ENCODE measurements at places on chromosomes 11 and 22.

DNA sequence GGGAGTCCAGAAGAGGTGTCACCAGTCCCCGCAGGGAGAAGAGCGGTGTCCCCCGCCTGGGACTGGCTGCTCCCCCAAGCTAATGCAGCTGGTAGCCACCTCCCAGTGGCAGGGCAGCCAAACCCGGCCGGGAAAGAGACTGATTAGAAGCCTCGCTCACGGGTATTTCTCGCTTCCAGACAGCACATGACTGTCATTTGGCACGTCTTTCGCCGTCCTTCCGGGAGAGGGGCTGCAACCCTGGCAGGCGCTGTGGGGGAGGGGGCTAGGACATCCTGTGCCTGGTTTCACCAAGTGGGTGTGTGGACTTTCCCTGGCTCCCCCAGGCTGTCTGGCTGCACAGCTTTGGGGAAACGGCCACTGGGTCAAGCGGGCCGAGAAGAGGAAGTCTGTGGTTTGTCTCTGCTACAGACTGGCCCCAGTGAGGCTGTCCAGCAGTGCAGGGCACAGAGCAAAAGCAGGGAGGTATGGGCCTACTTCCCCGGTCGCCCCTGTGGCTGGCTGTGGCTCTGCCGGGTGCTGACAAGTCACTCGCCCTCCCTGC is 3.8 kb downstream of the CD81 start:
- peak; percentile 85 for DNase-seq

DNA sequence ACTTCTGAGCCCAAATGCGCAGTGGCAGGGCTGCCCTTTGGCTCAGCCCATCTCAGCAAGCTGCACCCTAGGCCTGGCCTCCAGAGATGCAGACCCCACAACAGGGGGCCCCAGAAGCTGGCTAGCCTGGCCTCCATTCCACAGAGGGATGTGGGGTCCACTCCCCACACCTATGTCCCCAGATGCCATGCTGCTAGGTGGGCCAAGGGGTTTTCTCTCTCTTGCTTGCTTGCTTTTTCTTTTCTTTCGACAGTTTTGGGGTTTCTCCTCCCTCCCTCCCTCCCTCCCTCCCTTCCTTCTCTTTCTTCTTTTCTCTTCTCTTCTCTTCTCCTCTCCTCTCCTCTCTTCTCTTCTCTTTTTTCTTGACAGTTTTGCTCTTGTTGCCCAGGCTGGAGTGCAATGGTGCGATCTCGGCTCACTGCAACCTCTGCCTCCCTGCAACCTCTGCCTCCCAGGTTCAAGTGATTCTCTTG is 9.6 kb downstream of the SCARF2 start:
- no peak for DNase-seq

DNA sequence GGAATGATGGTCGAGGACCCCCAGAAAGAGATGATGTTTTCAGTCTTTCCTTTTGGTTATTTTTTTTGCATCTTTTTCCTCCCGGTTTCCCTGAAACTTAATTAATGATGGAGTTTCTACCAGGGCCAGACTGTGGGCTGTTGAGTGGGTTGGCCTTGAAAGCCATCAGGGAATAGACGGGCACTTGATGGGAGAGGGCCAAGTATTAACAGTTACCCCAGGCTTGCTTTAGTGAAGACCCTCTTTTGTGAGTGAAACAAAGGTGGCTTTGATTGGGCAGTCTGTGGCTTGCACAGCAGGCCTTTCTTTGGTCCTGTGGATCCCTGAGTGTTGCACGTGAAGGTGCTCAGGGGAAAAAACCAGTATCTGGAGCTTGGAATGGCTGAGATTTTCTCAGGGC is 56.9 kb downstream of the AMOTL1 start:
- no peak for DNase-seq

DNA sequence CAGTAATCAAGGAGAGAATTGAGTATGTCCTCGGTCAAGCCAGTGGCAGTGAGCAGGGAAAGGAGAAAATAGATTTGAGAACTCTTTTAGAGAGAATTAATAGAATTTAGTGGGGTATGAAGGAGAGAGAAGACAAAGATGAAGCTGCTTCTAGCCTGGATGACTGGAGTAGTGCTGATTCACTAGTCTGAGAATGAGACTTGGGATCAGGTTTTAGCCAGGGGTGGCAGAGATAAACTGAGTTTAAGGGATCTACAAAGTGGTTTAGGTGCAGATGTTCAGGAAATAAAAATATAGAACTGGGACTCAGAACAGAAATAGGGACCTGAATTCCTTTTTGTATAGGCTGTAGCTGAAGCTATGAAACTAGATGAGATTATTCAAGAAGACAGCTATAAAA is 17.6 kb downstream of the HORMAD2 start:
- no peak for DNase-seq

Measured in Right ventricle myocardium inferior (tissue), 1 donor.